Thyroid gland (tissue), 4 donors: ENCODE measurements at places on chromosomes 1 and 21.
A peak's percentile ranks its signal among the peaks of the same experiment; 100 is the strongest.

DNA sequence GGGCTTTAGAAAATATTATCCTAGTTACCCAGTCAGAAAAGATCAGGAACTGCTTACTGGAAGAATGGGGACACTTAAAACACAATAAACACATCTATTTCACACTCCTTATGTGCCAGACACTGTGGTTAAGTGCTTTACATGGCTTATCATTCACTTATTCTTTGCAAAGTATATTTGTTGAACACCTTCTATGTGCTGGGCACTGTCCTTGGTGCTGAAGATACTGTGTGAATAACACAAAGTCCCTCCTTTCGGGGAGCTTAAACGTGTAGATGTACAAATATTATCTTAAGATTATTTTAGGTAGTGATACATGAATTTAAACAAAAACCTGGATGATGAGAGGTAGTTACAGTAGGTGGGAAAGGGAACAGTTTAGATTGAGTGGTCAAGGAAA is 169.3 kb downstream of the ST6GALNAC5 start:
- no peak overlapping the region for H3K4me3 ChIP-seq

DNA sequence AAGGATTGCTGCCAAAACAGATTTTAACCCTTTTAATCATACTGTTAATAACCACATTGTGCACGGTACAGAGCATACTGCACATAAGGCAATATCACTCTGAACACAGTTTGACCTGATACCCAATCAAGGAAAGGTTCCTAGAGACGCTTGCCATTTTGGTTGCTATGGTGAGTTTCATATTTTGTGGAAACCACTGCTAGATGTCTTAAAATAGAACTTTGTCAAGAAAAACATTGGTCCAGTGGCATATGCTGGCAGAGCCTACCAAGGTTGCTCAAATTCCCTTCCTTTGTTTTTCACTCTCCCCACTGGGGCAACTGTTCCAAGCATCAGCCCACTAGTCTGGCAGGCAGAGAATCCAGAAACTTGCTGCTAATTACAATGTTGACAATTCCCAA is 114.8 kb upstream of the DPYD start:
- H3K27ac ChIP-seq, result no peak overlapping the region
- no peak for DNase-seq
- no peaks in the 10 kb centered on the region for H3K27me3 ChIP-seq
- no peaks in the 10 kb centered on the region for H3K4me1 ChIP-seq
- no peak overlapping the region for H3K4me3 ChIP-seq

- no peak for DNase-seq
- H3K4me1 ChIP-seq, result peaks cover 19% of the 10 kb centered on the region
- peaks cover 20% of the 10 kb centered on the region for H3K36me3 ChIP-seq
Observed at GRCh38 chr1:33008051-33008914, 28.4 kb downstream of the AK2 start.

GRCh38 chr1:202227053-202227672 is 33.6 kb downstream of the LGR6 start:
- H3K27ac ChIP-seq, result no peak overlapping the region
- no peaks in the 10 kb centered on the region for H3K4me1 ChIP-seq
- no peak overlapping the region for H3K4me3 ChIP-seq
- no peak for DNase-seq
- no peaks in the 10 kb centered on the region for H3K36me3 ChIP-seq

- no peak overlapping the region for H3K4me3 ChIP-seq
- no peaks in the 10 kb centered on the region for H3K27me3 ChIP-seq
- H3K27ac ChIP-seq, result no peak overlapping the region
- peaks cover 29% of the 10 kb centered on the region for H3K36me3 ChIP-seq
Observed at GRCh38 chr1:5949761-5950100, 42.5 kb downstream of the NPHP4 start.

- no peaks in the 10 kb centered on the region for H3K27me3 ChIP-seq
- H3K27ac ChIP-seq, result peak overlapping the region; percentile 87
- H3K4me3 ChIP-seq, result no peak overlapping the region
- peak; percentile 97 for DNase-seq
Observed at GRCh38 chr1:27031235-27032118, 18.8 kb upstream of the TENT5B start.

- DNase-seq, result no peak
- H3K27ac ChIP-seq, result no peak overlapping the region
- H3K4me1 ChIP-seq, result no peaks in the 10 kb centered on the region
- no peaks in the 10 kb centered on the region for H3K36me3 ChIP-seq
- H3K27me3 ChIP-seq, result no peaks in the 10 kb centered on the region
- no peak overlapping the region for H3K4me3 ChIP-seq
Observed at GRCh38 chr1:38347446-38348175, 301.0 kb upstream of the POU3F1 start.

- H3K27me3 ChIP-seq, result no peaks in the 10 kb centered on the region
- H3K4me3 ChIP-seq, result no peak overlapping the region
- no peak overlapping the region for H3K27ac ChIP-seq
- no peak for DNase-seq
- peaks cover 6% of the 10 kb centered on the region for H3K4me1 ChIP-seq
- H3K36me3 ChIP-seq, result no peaks in the 10 kb centered on the region
Observed at GRCh38 chr1:162036163-162036562, 12.5 kb upstream of the OLFML2B start.
